ENCODE measurements at places on chromosomes 3 and 15.

DNA sequence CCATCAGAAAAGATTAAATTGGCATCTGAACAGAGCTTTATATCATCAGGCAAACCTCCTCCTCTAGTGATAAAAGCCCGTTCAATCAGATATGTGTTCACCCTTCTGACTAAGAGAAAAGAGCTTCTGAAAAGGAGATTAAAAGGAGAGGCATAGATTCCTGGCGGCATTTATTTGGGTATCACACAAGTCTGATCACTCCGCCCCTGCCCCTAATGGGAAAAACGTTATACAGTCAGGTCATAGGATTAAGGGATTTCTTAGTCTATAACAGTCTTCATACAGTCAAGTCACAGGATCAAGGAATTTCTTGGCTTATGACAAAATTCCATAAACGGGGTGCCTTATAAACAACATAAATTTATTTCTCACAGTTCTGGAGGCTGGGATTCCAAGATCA is 295.4 kb upstream of the SATB1 start:
- DNase-seq: no peak

- DNase-seq: no peak
These were observed 2.1 kb upstream of the PLSCR1 start for GRCh38 chr3:146546366-146546965.

DNA sequence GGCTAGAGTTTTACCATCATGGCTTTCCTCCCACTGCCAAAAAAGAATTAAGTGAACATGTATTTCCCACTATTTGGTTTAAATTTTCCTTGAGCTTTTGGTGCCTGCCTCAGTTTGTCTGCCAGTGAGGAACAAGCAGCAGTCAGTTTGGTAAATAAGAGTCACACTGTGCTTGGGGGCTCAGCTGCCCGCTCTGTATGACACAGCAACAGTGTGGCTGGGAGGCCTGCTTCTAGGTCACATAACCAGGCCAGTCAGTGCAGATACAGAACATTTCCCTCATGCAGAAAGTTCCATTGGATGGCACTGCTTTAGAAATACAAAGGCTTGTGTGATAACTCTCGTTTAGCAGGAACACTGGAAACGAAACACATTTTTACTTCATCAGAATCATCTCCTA is 25.7 kb downstream of the FYCO1 start:
- no peak for DNase-seq

- DNase-seq: no peak
These were observed 481.4 kb upstream of the ALCAM start for GRCh38 chr3:104885214-104885814.

GRCh38 chr3:94372026-94372425 is 309.2 kb downstream of the NSUN3 start:
- no peak for DNase-seq

DNA sequence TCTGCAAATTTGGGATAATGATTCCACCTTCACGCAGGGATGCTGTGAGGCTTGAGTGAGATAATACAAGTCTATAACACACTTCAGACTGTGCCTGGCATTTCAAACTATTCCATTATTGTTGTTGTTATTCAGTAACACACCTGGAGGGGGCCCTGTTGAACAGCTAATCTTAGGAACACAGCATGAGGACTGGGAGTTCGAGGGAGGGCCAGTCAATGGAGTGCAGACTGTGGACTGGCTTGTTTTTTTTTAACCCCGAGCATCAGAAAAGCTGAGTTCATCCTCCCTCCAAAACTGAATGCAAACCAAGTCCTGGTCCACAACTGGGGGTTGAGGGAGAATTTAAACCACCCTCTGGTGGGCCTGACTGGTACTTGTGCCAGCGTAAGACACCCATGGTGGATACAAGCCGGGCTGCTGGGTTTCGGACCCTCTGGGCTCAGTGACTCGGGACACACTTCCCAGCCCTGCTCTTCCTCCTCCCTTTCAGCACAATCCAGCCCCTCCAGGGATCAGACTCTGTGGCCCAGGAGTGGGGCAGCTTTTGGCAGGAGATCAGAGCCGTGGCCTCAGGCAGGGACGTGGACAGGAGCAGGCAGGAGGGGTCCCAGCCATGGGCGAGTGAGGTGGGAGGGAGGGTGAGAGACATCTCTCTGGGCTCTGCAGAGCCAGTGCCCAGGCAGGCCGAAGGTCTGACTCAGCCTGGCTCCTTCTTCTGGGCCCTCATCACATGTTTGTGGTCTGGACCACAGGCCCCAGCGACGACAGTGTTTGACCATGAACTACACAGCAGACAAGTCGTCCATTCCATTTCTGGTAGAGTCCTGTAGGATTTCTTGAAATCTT is 36.3 kb upstream of the MEX3B start:
- DNase-seq: no peak

GRCh38 chr15:40598126-40598525 is 4.1 kb downstream of the KNL1 start:
- no peak for DNase-seq

- DNase-seq: peak; percentile 100
These were observed at the start of the genes LRRC49 and THAP10 for GRCh38 chr15:70892002-70892911. Gene LRRC49 (plus strand): TSS chr15:70892826. CDS start chr15:70892895, 69 bp downstream. Gene THAP10 (minus strand): TSS chr15:70892433. CDS start chr15:70892272, 161 bp downstream.

DNA sequence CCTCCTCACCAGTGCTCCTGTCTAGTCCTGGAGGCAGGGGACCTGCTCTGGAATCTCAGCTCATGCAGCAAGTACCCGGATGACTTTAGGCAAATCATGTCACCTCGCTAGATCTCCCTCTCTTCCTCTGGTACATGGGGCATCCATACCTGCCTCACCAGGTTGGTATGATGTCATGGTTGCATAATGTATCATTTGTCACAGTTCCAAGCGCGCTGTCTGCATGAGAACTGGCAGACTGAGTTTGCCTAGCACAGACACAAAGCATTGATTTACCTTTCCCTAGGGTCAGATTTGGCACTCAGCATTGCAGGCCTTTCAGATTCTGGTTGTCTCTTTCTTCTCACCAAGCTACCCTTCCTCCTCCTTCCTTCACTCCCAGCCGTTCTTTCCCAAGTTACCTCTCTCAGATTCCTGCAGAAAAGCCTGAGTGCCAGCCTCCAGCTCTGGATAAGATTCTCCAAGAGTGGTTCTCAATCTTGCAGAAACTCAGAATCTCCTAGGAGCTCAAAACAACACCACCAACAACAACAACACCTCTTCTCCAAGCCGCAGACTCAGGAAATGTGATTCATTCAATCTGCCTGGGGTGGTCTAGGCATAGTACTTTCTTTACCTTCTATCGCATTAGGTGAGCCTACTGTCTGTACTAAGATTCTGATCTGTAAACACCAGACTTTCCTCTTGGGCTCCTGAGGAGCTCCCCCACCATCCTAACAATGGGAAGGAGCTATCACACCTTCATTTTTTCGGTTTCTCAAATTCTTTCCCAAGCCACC is 29.5 kb downstream of the FAM43A start:
- DNase-seq: no peak

DNA sequence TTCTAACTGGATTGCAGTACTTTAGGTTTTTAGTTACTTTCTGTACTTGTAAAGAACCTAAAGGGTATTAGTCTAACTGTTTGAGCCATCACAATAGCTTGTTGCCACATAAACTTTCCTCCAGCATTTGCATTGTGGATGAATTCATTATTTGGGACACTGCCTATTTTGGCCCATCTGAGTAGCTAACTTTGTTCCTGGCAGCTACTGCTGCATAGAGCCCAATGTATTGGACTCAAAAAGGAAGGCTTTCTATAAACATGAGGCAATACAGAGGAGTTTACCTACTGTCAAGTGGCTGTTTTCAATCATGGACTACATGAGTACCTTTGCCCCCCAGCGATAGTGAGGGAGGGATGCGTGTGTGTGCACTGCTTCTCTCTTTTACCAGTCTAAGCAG is 1.9 kb downstream of the ROBO2 start:
- DNase-seq: peak; percentile 3

- DNase-seq: no peak
These were observed 426 bp downstream of the PRKCD start for GRCh38 chr3:53161450-53161819.

GRCh38 chr3:43963208-43963607 is 272.5 kb downstream of the ABHD5 start:
- no peak for DNase-seq

DNA sequence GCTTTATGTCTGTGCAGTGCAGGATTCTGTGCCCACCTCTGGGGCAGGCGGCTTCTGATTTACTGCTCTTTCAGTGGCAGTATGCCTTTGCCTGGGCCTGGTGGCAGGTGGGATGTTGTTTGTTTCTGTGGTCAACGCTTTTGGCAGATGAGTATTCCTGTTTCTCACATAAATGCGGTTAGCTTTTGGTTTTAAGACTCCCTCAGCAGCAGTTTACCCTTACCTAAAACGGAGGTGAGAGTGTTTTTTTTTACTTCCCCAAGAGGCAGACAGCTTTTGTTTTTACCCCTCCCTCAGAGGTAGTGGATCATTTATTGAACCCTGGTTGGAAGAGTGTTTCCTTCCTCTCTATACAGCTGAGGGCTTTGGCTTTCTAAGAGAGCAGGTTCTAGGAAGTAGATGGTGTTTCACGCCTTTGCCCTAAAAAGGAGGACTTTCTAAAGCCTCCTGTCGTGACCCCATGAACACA is 134.1 kb upstream of the PLSCR5 start:
- no peak for DNase-seq

DNA sequence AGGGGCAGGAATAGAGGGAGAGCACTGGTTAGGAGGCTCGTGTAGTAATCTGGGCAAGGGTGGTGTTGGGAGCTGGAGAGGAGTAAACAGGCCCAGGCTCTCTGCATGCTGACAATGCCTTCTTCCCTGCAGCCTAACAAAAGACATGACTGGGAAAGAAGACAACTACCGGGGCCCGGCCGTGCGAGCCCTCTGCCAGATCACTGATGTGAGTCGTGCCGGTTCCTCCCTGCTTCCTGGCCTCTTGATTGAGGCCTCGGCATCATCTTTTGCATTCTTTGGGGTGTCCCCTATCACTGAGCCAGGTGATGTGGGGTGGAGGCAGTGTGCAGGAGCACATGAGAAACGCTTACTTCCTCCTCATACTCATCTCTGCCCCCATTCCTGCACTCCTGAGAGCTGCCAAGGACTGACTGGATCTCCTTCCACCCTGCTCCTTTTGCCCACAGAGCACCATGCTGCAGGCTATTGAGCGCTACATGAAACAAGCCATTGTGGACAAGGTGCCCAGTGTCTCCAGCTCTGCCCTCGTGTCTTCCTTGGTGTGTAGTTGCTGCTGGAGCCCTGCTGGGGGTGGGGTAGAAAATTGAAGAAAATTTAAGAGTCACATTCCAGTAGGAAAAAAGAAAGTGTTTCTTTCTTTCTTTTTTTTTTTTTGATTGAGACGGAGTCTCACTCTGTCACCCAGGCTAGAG is 5.3 kb downstream of the COPG1 start:
- no peak for DNase-seq

- peak; percentile 61 for DNase-seq
These were observed 227.4 kb upstream of the AZI2 start for GRCh38 chr3:28575746-28576613.

- DNase-seq: no peak
These were observed 81.6 kb downstream of the PPCDC start for GRCh38 chr15:75104804-75105557.

- DNase-seq: no peak
These were observed 64.8 kb upstream of the SGO1 start for GRCh38 chr3:20250786-20251185.

DNA sequence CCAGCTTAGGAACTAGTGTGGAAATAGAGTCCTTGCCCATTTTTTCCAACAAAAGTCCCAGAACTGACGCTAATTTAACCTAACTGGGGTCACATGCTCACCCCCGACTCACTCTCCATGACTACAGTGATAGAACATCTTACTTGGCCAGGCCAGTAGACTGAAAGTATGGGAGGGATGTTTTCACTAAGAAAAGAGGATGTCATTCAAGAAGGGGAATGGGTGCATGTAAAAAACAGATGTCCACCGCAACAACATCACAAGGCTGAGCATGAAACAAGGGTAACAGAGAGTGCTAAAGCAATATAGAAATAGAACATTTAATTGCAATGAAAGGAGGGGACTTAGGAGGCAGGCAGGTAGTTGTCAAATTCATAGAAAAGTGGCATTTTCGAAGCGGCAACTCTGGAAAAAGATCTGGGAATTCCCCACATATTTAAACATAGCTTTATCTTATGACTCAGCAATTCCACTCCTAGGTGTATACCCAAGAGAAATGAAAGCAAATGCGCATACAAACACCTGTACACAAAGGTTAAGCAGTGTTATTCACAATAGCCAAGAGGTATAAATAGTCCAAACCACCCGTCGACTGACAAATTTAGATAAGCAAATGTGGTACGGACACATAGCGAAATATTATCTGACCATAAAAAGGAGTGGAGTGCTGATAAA is 41.1 kb upstream of the UBE2E2 start:
- DNase-seq: no peak

- DNase-seq: no peak
These were observed 76.6 kb downstream of the WWTR1 start for GRCh38 chr3:149581248-149581647.

DNA sequence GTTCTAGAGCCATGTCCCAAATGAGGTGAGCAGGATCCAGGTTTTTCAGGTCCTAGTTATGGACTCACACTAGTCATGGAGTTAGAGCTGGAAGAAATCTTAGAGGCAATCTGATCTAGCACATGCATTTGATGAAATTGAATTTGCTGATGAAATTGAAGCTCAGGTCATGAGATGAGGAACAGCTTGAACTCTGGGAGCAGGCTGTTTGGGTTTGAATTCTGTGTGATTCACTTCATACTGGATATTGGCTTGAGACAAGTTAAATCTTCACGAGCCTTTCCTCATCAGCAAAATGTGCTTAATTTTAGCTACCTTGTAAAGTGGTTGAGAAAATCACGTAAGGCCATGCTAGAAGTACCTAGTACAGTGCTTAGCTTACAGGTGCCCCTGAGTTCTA is 33.5 kb upstream of the PARL start:
- DNase-seq: no peak

GRCh38 chr3:46565077-46565476 is 1.0 kb downstream of the LRRC2 start:
- no peak for DNase-seq

DNA sequence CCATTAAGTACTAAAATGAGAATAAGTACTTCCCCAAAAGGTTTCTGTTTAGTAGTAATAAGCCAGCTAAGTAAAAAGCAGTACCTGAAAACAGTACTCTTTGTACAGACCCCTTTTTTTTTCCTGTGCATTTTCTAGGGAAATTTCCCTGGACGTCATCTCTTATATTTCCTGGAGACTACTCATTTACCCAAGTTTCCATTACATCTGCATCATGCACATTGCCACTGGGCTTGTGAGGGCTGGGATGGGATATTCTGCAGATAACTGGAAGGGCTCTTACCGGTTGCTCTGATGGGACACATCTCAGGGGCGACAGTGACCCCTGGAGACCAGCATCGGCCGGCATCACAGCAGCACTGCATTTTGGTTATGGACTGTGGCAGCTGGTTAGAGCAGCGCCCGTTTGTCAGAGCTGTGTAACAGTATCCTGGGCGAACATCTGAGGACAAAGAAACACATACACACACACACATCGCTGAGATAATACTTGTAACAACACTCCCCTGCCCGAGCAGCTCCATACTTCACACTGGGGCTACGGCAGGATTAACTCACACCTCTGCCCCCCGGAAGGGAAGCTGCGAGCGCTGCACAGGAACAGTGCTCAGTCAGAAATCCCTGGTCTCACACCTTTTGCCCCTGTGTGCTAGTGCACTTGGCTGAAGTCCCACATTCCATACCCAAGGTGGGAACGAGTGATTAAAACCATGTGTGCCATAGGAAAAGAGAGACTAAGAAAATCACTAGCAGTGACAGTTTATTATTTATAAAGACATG is 124.9 kb downstream of the FBN1 start:
- no peak for DNase-seq

GRCh38 chr3:141334627-141335250 is 33.6 kb upstream of the ZBTB38 start:
- DNase-seq: no peak

GRCh38 chr3:31968927-31969418 is 12.1 kb downstream of the OSBPL10 start:
- no peak for DNase-seq

All from NCI-H1417 (cell line).